Right cardiac atrium (tissue), 5 donors: ENCODE measurements at places on chromosomes 7 and 10. TPM values are rescaled to one million over a fixed set of nuclear protein-coding genes. Genes with fewer than 3 reads are reported as not detected.

SRGN gene
- total RNA-seq = 68.9 TPM

OR13A1 gene
- total RNA-seq = not detected

NKX1-2 gene
- not detected for total RNA-seq

ZMIZ2 gene
- 53.5 TPM for total RNA-seq

AMZ1 gene
- total RNA-seq = 0.88 TPM

MACROH2A2 gene
- 14.7 TPM for total RNA-seq

TUBAL3 gene
- 0.66 TPM for total RNA-seq

SPDYE6 gene
- total RNA-seq = not detected

PNLIPRP1 gene
- total RNA-seq = not detected

SEMA3E gene
- total RNA-seq = 0.64 TPM

ABCA13 gene
- not detected for total RNA-seq

FOXL3 gene
- not detected for total RNA-seq

WBP1L gene
- 35.2 TPM for total RNA-seq

NYAP1 gene
- 1.1 TPM for total RNA-seq

CPN1 gene
- total RNA-seq = not detected

NKX2-3 gene
- not detected for total RNA-seq

SH3PXD2A gene
- total RNA-seq = 30.9 TPM

CFAP69 gene
- total RNA-seq = 7.4 TPM

NUTM2A gene
- 4.1 TPM for total RNA-seq

MRLN gene
- total RNA-seq = not detected

SMKR1 gene
- not detected for total RNA-seq

PAPSS2 gene
- 15.3 TPM for total RNA-seq

RNF148 gene
- 0.25 TPM for total RNA-seq
